ENCODE measurements at places on chromosomes 5 and 9.
A peak's percentile ranks its signal among the peaks of the same experiment; 100 is the strongest.

- DNase-seq: no peak
Observed at GRCh38 chr9:5834214-5834613, 1.3 kb upstream of the ERMP1 start.

DNA sequence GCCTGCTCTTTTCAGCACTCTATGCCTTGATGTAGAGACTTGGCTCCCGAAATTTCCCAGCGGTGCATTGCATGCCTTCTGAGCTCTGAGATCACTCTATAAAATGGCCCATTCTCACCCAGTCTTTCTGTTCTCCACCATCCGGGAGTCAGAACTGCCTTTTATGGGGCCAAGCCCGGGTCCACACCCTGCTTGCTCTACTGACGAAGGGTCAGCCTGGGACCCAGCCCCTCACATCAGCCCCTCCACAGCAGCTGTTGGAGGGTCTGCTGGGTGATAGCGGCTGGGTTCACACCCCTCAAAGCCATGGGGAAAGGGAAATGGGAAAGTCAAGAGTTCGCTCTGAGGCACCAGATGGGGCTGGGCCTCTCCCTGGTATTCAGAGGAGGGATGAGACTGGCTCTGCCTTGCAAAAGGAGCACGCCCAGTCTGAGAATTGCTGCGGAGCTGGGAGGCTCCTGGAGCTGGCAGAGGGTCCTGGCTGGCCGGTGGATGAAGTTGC is 66.0 kb upstream of the ORM1 start:
- DNase-seq: no peak

DNA sequence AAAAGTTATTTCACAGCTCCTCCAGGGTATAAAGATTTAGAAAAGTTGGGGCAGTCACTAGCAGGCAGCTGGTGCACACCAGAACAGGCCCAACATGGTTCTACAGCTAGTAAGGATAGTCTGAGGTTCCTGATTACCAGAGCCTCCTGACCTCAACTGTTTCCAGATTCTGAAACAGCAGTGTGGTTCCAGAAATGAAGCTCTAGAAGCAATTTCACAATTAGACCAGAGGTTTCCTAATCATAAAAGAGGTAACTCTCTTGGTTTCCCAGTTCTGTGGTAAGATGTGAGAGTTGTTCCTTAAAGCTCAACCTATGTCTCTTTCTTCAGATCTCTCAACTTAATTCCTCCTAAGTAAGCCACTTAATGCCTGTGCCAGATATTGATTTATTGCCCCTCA is 11.9 kb downstream of the AGTPBP1 start:
- DNase-seq: no peak

DNA sequence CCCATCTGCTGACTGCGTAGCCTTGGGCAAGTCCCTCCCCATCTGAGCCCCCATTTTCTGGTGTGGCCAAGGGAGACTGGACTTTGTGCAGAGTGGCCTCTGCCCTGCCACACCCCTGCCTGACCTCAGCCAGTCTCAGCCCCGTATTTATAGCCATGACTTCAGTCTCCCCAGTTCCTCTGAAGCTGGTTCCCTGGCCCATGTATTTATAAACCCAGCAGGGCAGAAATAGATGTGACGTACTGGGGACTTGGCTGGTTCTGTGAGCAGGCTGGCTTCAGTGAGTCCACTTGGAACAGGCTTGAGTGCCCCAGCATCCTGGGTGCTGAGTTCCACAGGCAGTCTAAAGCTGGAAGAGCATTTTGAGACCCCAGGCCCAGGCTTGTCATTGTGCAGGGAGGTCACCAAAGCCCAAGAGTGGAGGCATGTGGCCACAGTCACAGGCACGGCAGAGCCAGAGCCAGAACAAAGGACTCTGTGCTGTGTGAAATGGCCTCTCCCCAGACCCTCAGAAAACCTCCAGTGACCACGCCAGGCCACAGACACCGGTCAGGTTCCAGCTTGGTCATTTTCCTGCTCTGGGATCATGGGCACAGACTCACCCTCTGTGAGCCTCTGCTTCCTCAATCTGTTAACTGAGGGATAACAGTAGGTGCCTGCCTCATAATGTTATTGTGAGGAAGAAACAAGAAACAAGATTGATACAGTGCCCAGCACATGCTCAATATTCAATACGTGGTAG is 30.4 kb upstream of the SYNPO start:
- peak; percentile 87 for DNase-seq

DNA sequence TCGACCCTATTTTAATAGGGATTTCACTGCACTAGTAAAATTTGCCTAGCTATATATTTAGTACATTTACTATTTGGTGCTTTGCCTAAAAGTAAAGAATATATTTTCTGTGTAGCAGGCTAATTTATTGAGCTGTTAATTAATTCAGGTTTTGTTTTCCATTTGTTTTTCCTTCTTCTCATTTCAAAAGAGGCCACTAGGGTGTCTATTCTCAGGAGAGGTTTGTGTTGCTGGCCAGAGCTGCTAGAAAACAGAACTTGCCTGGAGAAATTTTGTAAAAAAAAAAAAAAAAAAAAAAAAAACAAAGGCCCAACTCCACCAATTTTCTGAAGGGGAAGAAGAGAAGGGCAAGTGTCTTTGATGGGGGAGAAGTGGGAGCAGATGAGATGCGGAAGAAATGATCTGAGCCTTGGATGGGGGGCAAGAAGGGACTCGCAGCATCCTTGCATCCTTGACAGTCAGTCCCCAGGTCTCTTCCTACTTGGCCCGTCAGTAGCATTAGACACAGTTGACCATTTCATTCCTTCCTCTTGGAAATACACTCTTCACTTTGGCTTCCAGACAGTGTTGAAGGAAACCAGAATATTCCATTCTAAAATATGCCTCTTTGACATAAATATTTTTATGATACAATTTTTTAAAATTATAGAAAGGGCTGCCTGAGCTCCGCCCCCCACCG is 318.5 kb downstream of the TRPM3 start:
- no peak for DNase-seq

GRCh38 chr9:88355166-88355565 is 33.1 kb upstream of the SPIN1 start:
- no peak for DNase-seq

GRCh38 chr5:172336264-172336663 is 52.7 kb upstream of the UBTD2 start:
- DNase-seq: no peak

DNA sequence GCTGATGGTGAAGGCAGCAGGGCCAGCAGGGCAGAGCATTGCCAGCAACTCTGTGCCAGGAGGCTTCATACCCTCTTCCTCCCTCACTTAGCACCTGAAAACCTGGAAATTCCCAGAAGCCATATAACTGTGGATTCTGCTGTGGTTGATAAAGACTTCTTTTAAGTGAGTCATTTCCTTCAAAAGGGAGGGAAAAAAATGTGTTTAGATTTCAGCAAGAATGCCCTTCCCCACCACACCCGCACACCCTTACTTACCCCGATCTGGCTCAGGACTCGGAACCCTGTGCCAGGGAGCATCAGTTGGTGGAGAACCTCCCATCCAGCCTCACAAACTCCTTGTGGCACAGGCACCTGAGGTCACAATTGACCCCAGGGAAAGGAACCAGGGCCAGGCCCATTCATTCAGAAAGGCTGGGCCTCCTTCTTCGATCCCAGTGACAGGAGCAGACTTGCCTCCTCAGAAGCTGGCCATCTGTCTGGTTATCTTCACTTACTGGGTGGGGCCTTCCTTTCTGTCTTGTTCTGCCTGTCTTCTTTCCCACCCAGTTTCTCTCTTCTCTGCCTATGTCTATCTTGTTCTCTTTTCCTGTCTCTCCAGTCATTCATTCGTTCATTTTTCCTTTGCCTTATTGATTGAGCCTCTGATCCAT is 62.6 kb downstream of the PLAC8L1 start:
- DNase-seq: peak; percentile 37

DNA sequence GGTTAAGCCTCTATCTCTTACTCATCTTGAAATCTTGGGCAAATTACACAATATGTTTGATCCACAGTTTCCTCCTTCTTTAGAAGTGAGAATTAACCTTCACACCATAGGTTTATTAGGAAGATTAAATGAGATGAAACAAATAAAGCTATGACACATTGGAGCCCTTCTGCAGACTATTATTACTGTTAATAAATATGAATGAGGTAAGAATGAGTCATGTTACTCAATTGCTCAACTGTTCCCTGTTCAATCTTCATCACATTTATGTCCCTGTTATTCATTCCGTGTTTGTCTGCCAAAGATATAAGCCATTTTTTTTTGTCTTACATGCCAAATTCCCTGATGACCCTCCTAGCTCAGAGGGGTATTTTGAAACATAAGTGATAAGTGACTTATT is 52.1 kb upstream of the PAPPA start:
- DNase-seq: no peak

- DNase-seq: no peak
Observed at GRCh38 chr9:543478-543877, 298.0 kb upstream of the DMRT1 start.

DNA sequence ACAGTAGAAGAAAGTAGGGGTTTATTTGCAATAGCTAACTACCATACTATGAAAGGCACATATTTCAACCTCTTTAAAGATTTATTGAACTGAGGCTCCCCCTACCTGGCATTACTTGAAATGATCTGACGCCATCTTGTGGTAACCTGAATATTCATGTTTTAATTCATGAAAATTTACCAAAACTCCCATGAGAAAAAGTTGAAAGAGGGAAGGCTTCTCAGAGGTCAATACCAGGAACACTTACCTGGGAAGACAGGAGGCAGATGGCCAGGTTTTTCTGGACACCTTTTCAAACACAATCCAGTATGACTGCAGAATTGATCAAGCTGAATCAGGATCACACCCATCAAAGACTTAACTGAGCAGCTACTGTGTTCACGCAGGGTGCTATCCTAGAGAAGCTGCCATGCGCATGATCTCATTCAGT is 9.4 kb downstream of the PRELID2 start:
- peak; percentile 46 for DNase-seq

- no peak for DNase-seq
Observed at GRCh38 chr5:163696579-163696887, 191.1 kb downstream of the MAT2B start.

- no peak for DNase-seq
Observed at GRCh38 chr9:94937214-94937903, 210.9 kb downstream of the AOPEP start.
